ENCODE measurements at places on chromosomes 3 and 15. TPM values are rescaled to one million over a fixed set of nuclear protein-coding genes. Genes with fewer than 3 reads are reported as not detected.
A peak's percentile ranks its signal among the peaks of the same experiment; 100 is the strongest.

DNA sequence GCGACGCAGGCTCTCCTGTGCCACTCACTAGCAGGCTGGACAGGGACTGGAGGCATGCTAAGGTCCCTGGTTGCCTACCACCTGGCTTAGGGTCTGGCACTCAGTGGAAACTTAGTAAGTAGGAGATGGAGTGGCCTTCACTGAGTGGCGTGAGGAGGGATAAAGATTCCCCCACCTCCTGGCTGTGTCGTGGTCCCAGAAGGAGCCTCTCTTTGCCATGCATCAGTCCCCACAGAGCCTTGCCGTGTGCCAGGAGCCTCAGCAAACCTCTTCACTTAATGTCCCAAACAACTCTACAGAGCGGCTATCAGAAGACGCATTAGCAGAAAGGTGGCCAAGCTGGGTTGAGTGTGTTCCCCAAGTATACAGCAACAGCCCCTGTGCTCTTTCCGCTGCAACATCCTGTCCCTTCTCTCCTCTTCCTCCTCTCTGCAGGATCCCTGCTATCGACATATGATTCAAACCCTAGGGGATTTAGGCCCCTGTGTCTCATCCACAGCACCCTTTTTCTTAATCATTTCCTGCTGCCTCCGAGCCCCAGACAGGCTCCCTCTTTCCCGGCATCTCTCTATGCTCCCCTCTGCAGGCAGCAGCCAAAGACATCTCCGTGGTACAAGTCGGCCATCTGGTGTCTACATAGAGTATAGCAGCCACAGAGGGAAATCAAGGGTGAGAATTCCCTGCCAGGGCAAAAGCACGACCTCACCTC lies 66.7 kb downstream of the SLC6A1 start:
- H3K27me3 ChIP-seq = no peaks in the 10 kb centered on the region
- no peak overlapping the region for H3K27ac ChIP-seq
- DNase-seq = peak; percentile 27
- no peaks in the 10 kb centered on the region for H3K36me3 ChIP-seq
- H3K4me1 ChIP-seq = peaks cover 7% of the 10 kb centered on the region

DNA sequence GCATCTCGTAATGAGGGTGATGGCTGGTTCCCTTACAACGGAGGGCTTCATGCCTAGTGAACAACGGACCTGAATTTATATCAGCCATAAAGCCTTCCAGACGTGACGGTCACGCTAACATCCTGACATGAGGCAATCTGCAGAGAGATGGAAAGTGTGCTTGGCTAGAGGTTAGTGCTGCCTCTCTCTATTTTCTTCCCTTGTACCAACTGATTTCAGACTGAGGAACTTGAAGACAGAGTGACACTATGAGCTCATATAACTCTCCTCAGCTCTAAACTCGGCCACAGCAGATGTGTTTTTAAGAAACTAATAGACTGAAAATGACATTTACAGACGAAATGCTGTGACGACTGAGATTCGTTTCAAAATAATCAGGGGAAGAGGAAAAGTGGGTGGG lies 122.4 kb downstream of the XXYLT1 start:
- no peak overlapping the region for H3K4me3 ChIP-seq
- H3K4me1 ChIP-seq = peaks cover 15% of the 10 kb centered on the region
- no peaks in the 10 kb centered on the region for H3K36me3 ChIP-seq

DNA sequence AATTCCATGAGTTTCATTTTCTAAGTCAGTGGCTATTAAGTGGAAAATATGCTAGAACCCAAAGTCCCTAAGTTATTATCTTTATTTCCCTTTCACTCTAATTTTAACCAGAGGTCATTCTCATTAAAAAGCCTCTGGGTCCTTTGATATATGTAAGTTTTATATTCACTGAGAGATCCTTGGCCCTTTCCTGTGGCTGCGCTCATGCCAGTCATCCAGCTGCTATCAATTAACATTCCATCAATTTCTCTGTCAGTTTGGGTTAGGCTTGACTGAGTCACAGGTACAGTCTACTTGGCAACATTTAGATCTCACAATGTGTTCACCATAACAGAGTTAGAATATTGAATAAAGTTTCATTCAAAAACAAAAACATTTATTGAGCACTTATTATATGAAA lies 58.0 kb upstream of the FBN1 start:
- H3K4me1 ChIP-seq = no peaks in the 10 kb centered on the region
- H3K36me3 ChIP-seq = no peaks in the 10 kb centered on the region
- DNase-seq = no peak

- peaks cover 16% of the 10 kb centered on the region for H3K4me1 ChIP-seq
- H3K36me3 ChIP-seq = no peaks in the 10 kb centered on the region
- no peak overlapping the region for H3K27ac ChIP-seq
- H3K4me3 ChIP-seq = peak overlapping the region; percentile 36
Observed at GRCh38 chr3:142888099-142888480, 793 bp downstream of the PCOLCE2 start.

DNA sequence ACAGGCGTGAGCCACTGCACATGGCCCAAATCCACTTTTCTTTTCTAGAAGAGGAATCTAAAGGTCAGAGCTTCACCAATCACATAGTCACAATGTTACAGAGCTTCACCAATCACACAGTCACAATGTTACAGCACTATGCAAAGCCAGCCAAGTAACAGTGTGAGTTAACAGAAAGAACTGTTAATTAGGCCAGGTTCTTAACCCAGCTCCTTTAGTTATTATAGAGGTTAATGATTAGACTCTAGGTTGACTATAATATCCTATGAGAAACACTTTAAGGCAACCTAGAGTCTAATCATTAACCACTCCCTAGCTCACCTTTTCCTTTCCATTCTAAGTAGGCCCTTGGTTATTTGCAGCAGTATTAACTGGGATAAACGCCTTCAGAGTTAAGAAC lies 54.0 kb downstream of the TASOR start:
- H3K4me3 ChIP-seq = no peak overlapping the region
- H3K4me1 ChIP-seq = peaks cover 24% of the 10 kb centered on the region
- H3K27me3 ChIP-seq = no peaks in the 10 kb centered on the region
- H3K36me3 ChIP-seq = peaks cover 13% of the 10 kb centered on the region

The SH2D7 gene
- not detected for total RNA-seq

DNA sequence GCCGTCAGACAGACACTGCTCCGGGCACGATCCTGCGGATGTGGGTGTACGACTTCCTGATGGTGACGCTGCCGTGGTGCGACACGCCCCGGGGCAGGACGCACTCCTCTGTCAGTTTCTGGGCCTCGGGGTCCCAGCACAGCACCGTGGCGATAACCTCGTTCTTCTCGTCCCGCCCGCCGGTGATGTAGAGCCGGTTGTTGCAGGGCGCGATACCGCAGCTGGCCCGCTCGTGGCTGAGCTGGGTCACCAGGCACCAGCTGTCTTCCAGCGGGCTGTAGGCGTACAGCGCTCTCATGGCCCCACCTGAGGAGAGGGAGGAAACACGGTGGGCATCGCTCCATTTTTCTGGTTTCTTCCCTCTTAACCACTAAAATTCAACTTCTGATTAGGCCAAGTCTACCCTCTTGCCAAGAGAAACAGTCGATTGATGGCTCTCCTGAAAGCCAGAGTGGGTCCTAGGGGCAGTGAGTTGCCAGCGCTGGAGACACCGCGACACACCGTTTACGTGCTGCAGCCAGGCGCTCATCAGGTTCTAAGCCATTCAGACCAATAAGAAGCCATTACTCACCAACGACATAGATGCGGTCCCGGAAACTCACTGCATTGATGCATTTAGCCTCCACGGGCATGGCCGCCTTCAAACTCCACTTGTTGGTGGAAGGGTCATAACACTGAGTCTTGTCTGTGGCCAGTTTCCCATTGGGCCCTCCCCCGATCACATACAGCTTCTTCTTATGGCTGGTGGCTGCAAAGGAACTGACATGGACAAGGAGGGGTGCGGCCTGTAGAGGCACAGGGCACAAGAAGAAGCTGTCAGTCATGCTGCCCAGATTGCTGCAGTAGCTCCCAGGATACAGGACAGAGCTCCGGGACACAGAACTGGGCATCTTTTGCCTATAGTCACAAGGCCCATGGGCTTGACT lies 63.3 kb downstream of the KLHL6 start:
- DNase-seq = no peak
- H3K27ac ChIP-seq = no peak overlapping the region
- H3K36me3 ChIP-seq = no peaks in the 10 kb centered on the region

The ADAMTS7 gene
- total RNA-seq = 0.33 TPM

The CCNB2 gene
- 0.26 TPM for total RNA-seq

The CGNL1 gene
- total RNA-seq = 30.6 TPM

GRCh38 chr3:10693457-10693856 lies 122.6 kb upstream of the SLC6A11 start:
- H3K4me3 ChIP-seq = no peak overlapping the region
- H3K27me3 ChIP-seq = no peaks in the 10 kb centered on the region
- H3K4me1 ChIP-seq = no peaks in the 10 kb centered on the region
- DNase-seq = no peak
- no peak overlapping the region for H3K27ac ChIP-seq

DNA sequence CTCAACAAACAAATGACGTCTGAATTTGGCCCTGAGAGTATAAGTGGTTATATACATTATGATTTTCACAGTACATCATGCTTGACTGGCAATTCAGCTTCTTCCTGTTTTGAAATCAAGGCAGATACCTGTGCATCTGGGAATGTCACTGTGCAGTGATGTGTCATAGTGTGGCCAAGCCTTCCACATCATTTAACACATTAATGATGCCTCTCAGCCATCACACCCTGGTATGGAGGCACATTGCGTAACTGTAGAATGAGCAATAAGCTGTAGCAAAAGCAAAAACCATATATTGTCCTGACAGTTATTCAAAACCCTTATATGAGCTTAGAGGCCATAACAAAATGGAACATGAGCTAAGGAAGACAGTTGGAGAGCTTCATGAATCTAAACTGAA lies 246.0 kb downstream of the EPHA3 start:
- H3K27ac ChIP-seq = no peak overlapping the region
- H3K4me3 ChIP-seq = no peak overlapping the region
- H3K4me1 ChIP-seq = no peaks in the 10 kb centered on the region
- no peaks in the 10 kb centered on the region for H3K36me3 ChIP-seq
- no peak for DNase-seq
- no peaks in the 10 kb centered on the region for H3K27me3 ChIP-seq

DNA sequence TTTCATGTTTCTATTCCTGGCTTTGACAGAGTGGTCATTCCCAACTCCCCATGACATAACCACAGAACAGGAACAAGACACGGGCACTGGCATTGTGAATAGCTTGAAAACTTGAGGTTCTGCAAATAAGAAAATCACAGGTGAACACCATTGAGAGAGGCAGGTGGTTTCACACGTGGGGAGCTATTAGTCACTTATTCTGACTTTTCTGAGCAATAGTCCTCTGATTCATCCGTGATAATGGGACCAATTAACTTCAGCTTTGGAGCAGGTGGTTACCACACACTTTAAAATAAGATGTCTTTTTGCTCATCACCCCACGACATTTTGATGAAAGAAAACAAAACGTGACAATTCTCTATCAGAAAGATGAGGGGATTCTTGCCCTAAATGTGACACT lies 224.7 kb downstream of the KLF13 start:
- no peak overlapping the region for H3K4me3 ChIP-seq
- no peaks in the 10 kb centered on the region for H3K4me1 ChIP-seq
- no peak overlapping the region for H3K27ac ChIP-seq
- no peaks in the 10 kb centered on the region for H3K36me3 ChIP-seq
- no peaks in the 10 kb centered on the region for H3K27me3 ChIP-seq

The CLDN16 gene
- total RNA-seq = not detected

The TP63 gene
- total RNA-seq = not detected

GRCh38 chr15:31034152-31034551 lies 42.7 kb upstream of the MTMR10 start:
- H3K4me1 ChIP-seq = no peaks in the 10 kb centered on the region
- no peak overlapping the region for H3K4me3 ChIP-seq
- H3K27me3 ChIP-seq = no peaks in the 10 kb centered on the region

DNA sequence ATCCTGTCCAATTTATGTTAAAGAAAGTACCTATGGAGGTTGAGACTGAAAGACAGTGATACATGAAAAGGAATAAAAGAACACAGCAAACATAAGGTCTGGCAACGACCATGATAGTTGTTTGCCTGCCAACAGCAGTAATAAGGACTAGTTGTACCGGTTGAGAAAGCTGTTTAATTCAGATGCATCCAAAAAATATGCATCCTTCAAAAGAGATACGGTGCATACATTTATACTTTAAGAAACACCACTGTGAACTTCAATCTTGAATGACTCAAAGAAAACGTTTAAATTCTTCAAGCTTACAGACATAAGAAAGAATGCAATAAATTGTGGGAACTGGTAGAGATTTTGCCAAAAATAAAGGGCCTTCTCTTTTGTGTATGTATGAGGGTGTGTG lies 492.1 kb downstream of the NLGN1 start:
- no peak for DNase-seq
- no peaks in the 10 kb centered on the region for H3K4me1 ChIP-seq
- H3K27ac ChIP-seq = no peak overlapping the region
- no peaks in the 10 kb centered on the region for H3K27me3 ChIP-seq

The CTXN2 gene
- not detected for total RNA-seq

The SLC28A2 gene
- total RNA-seq = 2.3 TPM
